Stimulated activated naive CD4-positive, alpha-beta T cell treated with Interleukin-2 at 50 U/mL for 16 hours (primary cell): ENCODE measurements at places on chromosomes 2 and 18.

- no peak for DNase-seq
Observed at GRCh38 chr2:27687232-27687631, 23.5 kb downstream of the SLC4A1AP start.

DNA sequence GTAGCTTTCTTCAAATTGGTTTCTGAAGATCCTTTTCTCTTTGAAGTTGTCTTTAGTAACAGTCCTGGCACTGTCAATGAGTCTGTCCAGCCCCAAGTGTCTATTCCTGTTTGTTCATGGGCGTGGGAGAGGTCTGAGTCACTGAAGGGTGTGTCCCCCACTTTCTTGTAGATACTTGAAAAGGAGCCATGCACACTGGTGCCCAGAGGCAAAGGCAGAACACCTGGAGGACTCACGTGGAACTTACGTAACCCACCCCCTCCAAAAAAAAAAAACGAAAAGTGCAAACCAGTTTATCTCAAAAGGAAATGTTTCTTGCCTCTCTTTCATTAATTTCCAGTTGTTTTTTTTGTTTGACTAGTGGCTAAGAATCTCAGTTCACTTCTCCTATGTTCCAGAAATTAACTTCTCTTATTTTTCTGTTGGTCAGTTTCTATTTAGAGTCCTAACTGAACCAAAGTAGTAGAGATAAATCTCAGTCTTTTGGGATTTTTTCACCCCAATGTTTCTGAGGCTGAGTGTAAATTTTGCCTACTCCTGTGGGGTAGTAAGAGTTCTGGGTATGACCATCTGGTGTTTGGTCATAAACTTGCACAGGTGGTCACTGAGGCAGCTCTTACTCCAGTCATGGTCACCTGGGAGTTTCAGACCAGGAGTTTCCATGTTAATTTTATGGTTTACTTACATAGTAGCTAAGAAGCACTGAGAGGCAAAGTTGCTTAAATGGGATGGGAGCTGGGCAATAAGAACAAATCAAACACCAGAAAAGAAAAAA, 54.9 kb downstream of the DSC3 start:
- DNase-seq: no peak

- no peak for DNase-seq
Observed at GRCh38 chr18:46725310-46725709, 31.5 kb downstream of the ST8SIA5 start.

DNA sequence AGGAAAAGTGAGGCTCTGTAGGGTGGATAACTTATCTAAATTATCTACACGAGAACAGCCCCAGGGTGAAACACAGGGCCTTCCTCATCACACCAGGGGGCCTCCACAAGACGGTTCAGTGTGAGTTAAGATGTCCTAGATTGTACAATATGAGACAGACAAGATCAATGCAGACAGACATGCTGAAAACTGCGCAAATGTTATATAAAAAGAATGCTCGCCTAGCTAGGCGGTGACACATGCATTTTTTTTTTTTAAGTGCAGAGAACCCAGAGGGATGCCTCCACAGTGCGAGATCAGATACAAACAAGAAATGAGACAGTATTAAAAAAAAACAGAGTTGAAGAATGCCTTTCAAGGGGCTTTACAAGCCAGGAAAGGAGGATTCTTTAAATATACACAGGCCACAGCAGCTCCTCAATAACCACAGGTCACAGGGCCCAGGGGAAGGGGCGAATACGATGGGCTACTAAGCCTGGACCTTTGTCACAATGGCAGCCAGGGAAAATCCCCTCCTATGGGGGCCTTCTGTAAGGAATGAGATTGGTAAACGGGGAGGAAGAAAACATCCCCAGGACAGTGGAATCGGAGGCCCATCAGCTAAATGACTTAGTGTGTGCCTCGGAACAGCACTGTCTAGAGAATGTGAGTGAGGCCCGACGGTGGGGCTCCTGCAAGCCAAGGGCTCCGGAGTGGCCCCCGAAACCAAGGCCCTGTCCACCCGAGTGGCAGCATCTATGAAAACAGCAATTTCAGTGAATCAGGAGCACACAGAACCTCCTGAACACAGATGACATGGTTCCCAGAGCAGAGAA, 48.9 kb downstream of the ADCY3 start:
- no peak for DNase-seq

DNA sequence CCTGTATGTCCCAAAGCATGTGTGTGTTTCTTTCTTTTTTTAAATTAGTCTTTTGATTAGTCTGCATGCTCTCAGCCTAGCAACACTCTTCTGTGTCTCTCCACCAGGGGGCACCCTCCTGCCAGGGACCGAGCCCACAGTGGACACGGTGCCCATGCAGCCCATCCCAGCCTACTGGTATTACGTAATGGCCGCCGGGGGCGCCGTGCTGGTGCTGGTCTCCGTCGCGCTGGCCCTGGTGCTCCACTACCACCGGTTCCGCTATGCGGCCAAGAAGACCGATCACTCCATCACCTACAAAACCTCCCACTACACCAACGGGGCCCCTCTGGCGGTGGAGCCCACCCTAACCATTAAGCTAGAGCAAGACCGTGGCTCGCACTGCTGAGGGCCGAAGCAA, 93.8 kb downstream of the NRP2 start:
- DNase-seq: no peak

DNA sequence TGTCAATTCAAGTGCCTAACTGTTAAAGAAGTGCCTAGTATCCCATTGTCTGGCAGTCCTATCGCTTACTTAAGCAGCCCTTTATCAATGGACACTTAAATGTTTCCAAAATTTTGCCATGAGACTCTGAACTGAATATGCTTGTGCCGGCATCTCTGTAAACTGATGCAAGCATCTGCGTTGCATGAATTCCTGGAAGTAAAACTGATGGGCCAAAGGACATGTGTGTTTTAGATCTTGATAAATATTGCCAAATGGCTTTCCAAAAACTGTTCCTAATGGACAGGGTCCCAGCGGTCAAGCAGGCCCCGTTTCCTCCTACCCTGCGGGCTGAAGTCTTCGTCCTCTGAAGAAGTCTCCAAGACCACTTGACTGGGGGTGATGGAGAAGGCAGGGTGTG, 121.3 kb upstream of the ZNF516 start:
- no peak for DNase-seq

DNA sequence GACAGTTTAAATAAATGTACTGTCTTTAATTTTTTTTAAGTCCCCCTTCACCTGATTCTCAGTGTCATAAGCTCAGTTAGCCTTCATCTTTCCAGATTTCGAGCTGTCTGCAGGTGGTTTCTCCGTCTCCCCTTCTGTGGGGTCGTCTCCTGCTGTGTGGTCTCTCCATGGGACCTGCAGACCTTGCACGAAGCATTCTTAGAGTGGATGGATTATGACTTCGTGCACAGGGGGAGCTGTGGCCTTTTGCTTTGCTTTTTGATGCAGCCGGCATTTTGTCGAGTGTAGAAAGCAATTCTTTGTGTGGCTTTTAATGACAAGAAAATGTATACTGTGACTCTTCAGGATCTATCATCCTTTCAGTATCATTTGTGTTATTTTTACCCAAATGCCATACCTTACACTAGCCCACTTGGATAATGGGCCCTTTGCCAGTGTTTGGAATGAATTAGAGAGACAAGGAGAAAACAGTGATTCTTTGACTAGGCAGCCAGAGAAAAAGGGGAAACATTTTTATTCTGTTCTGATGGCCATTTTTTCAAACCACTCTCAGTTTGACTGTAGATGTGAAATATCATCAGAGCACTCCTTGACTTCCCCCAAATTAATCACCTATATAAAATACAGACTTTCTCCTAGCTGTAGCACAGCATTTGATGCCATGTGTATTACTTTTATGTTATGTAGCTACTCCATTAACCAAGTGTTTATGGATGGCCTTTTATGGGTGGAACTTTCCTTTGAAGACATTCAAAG, 54.3 kb downstream of the ITGA6 start:
- DNase-seq: no peak

- DNase-seq: no peak
Observed at GRCh38 chr18:59301929-59302328, 16.5 kb downstream of the CPLX4 start.

DNA sequence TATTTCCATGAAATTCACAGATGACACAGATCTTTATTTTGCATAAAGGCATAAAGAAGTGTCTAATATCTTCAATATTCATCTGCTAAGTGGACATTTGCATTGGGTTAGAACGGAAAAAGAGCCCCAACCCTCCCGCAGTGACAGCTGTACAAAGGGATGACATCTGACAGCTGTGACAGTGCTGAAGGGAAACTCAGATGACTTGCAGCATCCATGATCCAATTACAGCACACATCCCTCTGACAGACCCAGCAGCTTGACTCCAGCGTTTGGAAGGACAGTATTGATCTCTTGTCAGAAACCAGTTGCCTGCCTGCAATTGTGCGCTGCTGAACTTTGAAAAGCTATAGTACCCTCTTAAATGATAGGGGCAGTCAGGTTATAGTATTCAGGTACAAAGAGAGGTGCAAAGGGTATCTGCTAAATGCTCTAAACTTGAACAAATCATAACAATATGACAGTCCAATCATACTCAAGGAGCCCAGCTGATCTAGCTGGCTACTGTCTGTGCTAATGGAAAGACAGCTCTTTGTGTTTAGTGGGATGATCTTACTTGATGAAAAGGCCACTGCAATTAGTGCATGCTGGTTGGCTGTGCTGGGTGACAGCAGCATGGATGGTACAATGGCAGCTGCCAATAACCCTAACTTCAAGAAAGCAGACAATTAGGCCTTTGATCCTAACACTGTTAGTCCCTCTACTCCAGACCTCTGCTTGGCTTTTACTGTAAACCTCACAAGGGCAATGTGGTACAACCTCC, 599.2 kb downstream of the NR4A2 start:
- DNase-seq: no peak

DNA sequence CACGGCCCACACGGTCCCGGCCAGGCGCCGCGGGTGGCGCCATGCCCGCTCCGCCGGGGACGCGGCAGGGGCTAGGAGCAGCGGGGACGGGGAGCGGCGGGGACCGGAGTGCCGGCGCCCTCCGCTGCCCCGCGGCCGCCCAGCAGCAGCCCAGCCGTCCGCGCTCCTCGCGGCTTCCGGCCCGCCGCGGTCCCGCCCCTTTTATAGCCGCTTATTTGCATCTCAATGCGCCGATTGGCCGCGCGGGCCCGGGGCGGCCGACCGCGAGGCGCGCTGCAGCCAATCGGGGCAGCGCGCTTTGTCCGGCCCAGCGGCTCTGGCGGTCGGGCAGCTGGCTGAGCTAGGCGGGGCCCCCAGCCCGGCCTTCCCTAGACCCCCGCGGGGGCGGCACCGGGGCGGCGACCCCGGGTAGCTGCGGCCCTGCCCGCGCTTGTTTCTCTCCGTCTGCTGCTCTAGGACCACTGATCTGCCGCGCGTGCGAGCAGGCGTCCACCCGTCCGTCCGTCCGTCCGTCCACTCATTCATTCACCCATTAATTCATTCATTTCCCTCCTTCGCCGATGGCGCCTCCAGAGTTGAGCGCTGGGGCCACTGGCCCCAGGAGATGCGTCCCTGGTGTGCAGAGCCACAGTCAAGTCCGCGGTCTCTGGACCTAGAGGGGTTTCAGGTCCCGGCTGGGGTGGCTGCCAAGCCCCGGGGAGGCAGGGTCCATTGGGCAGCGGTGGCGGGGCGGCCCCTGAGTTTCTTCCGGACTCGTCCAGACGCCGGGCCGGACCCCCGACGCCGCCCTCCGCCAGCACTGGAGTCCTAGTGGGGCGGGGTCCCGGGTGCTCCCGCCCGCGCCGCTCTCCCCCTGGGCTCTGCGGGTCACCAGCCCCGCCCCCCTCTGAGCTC, at the start of gene HES6:
Gene HES6 (minus strand): TSS at position 176 of the 894 bp plus-strand sequence. CDS start 133 bp downstream, at position 43.
- DNase-seq: peak; percentile 74

- DNase-seq: no peak
Observed at GRCh38 chr2:189178054-189178453, 1.5 kb downstream of the COL5A2 start.

DNA sequence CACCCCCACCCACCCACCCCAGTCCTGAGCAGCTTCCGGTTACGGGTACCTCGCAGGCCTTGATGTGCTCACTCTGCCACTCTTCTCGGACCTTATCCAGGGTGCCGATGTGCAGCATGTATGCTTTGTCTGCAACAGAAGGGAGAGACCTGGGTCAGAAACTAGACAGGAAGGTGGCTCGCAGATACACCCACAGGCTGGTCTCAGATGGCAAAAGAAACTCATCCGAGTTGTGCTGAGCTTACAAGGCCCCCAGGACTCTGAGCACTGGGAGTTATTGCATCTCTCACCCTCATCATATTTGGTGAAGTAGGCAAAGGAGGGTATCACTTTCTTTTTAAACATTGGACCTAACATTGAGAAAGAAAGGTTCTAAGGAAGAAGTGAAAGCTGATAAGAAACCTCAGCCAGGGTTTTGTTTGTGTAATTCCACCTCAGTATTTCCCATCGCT, 30.6 kb upstream of the EPG5 start:
- no peak for DNase-seq

GRCh38 chr18:56214706-56215105, 423.7 kb downstream of the TXNL1 start:
- no peak for DNase-seq

DNA sequence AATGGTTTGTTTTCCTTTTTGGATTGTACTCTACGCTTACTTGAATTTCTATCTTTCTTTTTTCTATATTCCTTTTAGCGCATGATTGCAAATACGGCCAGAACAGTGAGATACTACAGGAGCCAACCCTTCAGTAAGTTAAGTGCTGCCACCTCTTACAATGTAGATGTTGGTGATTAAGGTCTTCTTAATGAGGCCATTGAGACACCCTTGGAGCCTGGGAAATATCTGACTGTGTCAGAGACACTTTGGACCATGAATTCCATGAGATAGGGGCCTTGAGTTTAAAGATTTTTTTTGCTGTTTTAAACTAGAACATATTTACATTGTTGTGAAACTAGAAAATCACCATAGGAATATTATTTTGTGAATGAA, 27.1 kb upstream of the MAP3K20 start:
- DNase-seq: no peak

GRCh38 chr18:4256766-4257417, 198.2 kb downstream of the DLGAP1 start:
- no peak for DNase-seq

DNA sequence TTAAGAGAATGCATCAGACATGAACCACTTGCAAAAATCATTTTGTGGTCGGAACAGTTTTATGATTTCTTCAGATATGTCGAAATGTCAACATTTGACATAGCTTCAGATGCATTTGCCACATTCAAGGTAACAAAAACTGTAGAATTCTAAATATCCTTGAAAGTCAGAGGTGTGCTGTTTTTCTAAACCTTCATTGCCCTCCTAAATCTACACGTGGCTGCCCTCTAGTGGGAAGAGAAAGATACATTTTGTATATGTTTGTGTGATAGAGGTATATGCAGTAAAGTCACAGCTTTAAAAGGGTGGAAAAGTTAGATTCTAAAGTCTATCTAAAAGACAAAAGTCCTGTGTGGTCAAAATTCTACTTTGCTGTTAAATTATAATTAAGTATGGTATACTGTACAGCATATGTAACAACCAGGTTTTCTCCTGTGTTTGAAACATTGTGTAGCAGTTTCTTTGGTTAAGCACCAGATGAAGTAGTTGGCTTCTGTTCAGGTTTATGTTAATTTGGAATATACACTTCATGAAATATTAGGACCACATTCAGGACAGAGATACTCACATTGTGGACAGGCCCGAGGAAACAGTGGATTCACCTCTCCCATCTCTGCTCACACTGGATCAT, 65.9 kb upstream of the ITM2C start:
- no peak for DNase-seq
